ENCODE measurements at places on chromosomes 1 and 21.

- no peak for DNase-seq
Observed at GRCh38 chr1:114547076-114547475, 34.3 kb downstream of the BCAS2 start.

GRCh38 chr1:15884477-15884876 lies 37.0 kb downstream of the SPEN start:
- no peak for DNase-seq

DNA sequence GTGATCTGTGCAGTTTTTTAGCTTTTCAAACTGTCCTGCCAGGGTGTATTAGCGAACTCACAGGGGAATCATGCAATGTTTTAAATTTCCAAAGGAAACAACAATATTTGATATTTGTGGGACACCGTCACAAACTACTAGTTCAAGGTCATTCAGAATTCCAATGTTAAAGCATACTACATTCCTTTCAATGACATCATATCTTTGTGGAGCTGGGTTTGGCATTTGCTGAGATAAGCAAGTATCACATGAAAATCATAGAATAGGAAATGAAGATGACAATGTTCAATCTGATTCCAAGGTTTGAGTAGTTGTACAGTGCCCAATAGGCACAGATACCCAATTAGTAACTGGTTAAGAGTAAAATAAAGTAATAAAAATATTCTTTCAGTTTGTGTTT lies 35.6 kb downstream of the NUF2 start:
- DNase-seq, result no peak

DNA sequence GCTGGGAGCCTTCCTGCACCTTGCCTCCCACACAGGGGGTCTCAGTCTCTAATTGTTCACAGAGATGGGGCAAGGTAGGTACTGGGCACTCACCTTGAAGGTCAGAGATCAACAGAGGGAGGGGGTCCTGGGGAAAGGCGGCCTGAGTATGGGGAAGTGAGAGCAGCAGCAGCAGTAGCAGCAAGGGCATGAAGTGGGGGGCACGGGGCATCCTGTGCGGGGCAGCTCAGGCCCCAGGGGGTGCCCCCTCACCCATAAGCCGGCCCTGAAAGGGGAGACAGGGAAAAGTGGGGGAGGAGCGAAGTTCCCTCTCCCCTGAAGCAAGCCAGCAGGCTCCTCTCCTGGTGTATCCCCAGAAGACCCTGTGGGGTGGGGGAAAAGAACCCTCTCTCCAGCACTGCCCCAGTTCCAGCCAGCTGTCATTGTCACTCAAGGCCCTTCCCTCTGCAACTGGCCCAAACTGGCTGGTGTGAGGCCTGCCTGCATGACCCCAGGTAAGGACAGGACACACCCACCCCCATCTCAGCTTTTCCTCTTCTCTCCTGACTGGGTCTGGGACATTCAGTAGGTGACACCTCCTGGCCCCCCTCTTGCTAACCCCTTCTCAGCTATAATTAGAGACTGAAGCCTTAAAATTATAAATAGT lies 3.9 kb downstream of the SEMA6C start:
- DNase-seq, result no peak

DNA sequence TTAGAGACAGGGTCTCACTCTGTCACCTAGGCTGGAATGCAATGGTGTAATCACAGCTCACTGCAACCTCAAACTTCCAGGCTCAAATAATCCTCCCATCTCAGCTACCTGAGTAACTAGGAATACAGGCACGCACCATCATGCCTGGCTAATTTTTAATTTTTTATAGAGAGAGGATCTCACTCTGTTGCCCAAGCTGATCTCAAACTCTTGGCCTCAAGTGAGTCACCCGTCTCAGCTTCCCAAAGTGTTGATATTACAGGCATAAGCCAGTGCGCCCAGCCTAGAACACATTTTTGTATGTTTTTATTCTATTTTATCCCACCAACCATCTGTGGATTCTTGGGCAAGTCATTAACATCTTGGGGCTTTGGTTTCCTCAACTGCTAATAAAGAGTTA lies 100.5 kb downstream of the AK5 start:
- no peak for DNase-seq

- DNase-seq, result no peak
Observed at GRCh38 chr21:14864211-14865021, 200.4 kb downstream of the NRIP1 start.

DNA sequence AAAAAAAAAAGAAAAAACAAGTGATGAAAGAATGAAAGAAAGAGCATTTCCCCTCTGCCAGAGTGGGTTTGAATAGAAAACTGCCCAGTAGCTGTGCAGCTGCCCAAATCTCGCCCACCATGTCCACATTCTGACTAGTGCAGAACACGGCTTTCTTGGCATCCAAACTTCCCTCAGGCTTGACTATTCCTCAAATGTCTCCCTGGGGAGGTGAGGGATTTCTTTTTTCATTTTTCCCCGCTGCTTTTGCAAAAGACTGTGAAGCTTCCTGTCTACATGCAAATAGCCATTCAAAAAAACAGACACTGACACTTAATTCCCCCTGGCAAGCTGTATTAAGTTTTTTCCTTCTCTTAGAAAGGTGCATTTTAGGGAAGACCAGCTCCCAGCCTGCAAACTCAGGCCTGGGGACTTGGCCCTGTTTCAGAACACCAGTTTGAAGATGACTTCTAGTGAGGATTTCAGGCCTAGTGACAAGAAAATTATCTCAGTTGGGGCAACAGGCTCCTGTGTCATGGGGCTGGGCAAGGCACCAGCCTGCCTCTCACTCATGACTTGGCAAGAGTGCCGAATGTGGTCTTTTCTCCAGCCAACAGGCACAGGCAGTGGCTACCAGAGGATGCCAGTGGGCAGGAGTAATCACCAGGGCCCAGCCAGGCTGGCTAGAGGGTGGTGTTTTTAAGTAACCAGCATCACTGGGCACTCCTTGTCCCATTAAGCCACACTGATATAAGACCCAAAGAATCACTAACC lies 178.1 kb upstream of the NFIA start:
- DNase-seq, result no peak

DNA sequence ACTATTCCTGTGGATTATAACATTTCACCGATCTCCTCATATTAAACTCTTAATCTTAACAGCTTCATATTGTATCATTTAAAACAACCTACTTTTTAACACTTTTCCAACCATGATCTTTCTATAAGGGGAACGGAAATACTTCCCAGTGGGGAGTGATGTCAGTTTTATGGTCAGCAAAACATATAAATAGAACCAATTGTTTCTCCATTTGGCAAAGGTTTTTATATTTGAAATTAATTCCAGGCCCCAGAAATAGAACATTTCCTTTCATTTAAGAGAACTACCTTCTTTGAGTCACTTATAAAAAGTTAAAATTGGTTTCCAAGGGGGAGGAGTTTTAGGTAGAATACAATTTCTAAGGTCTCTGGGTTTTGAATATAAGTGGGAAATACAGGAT lies 189.6 kb downstream of the TGFBR3 start:
- DNase-seq, result no peak

- DNase-seq, result peak; percentile 12
Observed at GRCh38 chr1:154502066-154502743, at the start of the genes SHE and TDRD10. TSS of gene SHE (minus strand) at chr1:154502412. CDS start at chr1:154502026, 386 bp downstream. TSS of gene TDRD10 (plus strand) at chr1:154502219. CDS start at chr1:154506904, 4,685 bp downstream.

- no peak for DNase-seq
Observed at GRCh38 chr1:197390856-197391255, 122.8 kb downstream of the CRB1 start.

- DNase-seq, result no peak
Observed at GRCh38 chr21:29218749-29219148, 80.0 kb upstream of the BACH1 start.

GRCh38 chr1:209490013-209490412 lies 93.5 kb upstream of the CAMK1G start:
- DNase-seq, result no peak

DNA sequence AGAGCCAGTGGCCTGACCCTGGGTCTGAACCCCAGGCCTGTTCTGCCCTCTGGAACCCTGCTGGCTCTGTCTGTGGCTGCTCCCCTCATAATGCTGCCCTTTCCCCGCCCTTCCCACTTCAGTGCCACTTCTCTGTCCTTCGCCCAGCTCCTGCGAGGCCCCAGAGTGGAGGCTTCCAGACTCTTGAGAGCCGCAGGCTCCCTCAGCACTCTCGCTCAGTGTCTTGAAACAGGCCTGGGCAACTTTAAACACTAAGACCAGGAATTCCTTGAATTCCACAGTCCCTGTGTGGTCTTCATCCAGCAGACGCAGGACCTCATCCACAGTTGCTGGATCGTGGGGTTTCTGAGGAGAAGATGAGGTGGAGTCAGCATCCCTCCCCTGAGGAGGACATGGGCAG lies 3.5 kb downstream of the CRNN start:
- no peak for DNase-seq

- no peak for DNase-seq
Observed at GRCh38 chr1:162906485-162906884, 45.5 kb upstream of the CCDC190 start.

GRCh38 chr1:58983162-58983561 lies 199.3 kb upstream of the JUN start:
- DNase-seq, result no peak

DNA sequence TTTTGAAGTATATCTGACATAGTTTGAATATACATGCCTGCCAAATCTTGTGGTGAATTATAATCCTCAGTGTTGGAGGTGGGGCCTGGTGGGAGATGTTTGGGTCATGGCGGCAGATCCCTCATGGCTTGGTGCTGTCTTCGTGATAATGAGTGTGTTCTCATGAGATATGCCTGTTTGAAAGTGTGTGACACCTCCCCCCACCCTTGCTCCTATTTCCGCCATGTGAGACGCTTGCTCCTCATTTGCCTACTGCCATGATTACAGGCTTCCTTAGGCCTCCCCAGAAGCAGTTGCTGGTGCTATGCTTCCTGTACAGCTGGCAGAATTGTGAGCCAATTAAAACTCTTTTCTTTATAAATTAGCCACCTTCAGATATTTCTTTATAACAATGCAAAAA lies 436.6 kb upstream of the BEND5 start:
- no peak for DNase-seq

GRCh38 chr1:36093929-36094328 lies 5.2 kb downstream of the ADPRS start:
- DNase-seq, result no peak

GRCh38 chr1:231217056-231217455 lies 24.0 kb upstream of the GNPAT start:
- DNase-seq, result no peak

DNA sequence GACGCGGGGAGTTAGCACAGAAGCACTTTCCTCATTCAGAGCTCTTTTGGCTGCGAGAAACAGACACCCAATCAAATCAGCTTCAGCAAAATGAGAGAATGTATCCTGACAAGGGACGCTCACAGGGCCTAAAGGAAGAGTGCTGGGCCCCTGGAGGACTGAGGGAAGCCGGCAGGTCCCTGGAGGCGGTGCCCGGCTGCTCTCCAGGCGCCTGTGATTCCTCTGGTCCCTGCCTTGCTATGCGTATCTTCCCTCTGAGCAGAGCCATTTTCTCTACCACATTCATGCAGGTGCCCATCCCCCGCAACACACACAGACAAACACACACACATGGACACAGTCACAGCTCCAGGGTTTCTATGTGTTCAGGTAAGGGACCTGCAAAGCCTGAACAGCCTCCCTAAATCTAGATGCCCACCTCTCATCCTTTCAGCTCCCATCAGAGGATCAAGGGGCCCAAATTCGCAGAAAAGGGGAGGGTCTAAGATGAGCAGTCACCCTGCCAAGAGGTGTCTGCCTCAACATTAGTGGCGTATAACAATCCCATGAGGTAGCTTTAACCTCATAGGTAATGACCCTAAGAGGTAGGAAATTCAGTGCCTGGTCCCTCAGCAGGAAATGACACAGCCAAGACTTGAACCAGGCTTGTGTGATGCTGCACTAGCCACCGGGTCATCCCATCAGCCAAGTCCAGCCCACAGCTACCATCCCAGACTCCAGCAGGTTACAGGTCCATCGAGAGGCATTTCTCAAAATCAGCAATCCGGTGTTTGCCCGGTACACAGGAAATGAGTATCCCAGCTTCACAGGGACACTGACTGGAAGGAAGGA lies 29.0 kb downstream of the PTAFR start:
- DNase-seq, result no peak

DNA sequence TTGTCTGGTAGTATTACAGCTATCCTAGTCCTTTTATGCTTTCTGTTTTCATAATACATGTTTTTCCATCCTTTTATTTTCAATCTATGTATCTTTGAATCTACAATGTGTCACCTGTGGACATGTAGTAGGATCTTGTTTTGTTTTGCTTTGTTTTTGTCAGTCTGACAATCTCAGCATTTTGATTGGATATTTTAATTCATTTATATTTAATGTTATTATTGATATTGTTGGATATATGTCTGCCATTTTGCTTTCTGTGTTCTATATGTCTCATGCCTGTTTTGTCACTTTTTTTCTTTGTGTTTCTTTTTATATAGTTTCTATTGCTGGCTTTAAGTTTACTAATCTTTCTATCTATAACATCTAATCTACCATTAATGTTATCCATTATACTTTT lies 11.5 kb upstream of the PRSS38 start:
- DNase-seq, result no peak

- DNase-seq, result no peak
Observed at GRCh38 chr1:52567943-52568342, 15.1 kb upstream of the TUT4 start.

DNA sequence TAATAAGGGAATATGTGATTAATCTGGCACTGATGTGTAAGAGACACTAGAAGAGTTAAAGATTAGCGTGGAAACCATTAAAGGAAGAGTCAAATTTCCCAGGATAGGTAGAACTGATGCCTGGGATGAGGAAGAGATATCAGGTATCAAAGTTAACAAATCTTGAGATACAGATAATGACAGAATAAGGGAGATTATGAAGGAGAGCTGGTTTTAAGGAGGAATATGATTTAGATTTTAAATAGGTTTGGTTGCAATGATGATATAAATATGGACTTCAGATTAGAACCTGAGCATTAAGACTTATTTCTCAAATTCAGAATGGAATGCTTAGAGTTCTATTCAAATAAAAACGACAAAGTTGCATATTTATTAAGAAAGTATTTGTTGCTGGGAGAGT lies 26.2 kb downstream of the MAGI3 start:
- no peak for DNase-seq

GRCh38 chr1:54403405-54403804 lies 2.8 kb downstream of the SSBP3 start:
- no peak for DNase-seq

GRCh38 chr1:230251644-230252191 lies 174.4 kb downstream of the PGBD5 start:
- DNase-seq, result no peak

- DNase-seq, result no peak
Observed at GRCh38 chr21:46284077-46284644, 1.2 kb downstream of the MCM3AP start.

GRCh38 chr21:39004634-39005501 lies 178.4 kb downstream of the PSMG1 start:
- DNase-seq, result no peak

GRCh38 chr1:111857194-111857651 lies 101.5 kb downstream of the DDX20 start:
- no peak for DNase-seq

GRCh38 chr21:31473685-31474345 lies 129.8 kb upstream of the TIAM1 start:
- no peak for DNase-seq
